H9 (cell line): ENCODE measurements at places on chromosomes 3 and 15. TPM values are rescaled to one million over a fixed set of nuclear protein-coding genes. Genes with fewer than 3 reads are reported as not detected.

The CLDN18 gene
- total RNA-seq: not detected in 2 replicates

The TAMM41 gene
- total RNA-seq: 23.5 and 24.3 TPM in 2 replicates

The KCNH8 gene
- 3.4 and 3.7 TPM in 2 replicates for total RNA-seq

The GPR149 gene
- total RNA-seq: not detected in 2 replicates

The ARIH1 gene
- 158 and 161 TPM in 2 replicates for total RNA-seq
